T-helper 17 cell (primary cell): ENCODE measurements at places on chromosomes 6 and 20. TPM values are rescaled to one million over a fixed set of nuclear protein-coding genes. Genes with fewer than 3 reads are reported as not detected.
A peak's percentile ranks its signal among the peaks of the same experiment; 100 is the strongest.

HLA-G gene
- total RNA-seq: 0.85 TPM

DEFB132 gene
- total RNA-seq: not detected

CTAGE9 gene
- total RNA-seq: not detected

RAMACL gene
- total RNA-seq: 0.44 TPM

EDN1 gene
- total RNA-seq: 0.57 TPM

DNA sequence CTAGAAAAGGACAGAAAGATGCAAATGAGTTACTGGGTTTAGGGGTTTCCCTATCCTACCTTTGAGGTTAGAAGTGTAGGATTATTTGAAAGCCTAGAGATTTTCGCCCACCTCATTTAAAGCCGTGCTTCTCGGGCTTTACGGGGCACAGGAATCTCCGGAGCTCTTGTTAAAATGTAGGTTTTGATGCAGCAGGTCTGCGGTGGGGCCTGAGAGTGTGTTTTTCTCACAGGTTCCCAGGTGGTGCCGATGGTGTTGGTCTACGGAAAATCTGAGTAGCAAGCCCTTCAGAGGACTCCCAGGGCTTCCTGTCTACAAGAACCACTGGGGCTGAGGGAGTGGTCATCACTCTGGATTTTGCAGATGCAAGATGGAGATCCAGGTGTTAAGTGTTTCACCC lies 47.5 kb downstream of the TRAM2 start:
- peaks cover 2% of the 10 kb centered on the region for H3K36me3 ChIP-seq
- H3K4me3 ChIP-seq: no peak overlapping the region
- H3K27ac ChIP-seq: no peak overlapping the region
- H3K27me3 ChIP-seq: no peaks in the 10 kb centered on the region

- no peak overlapping the region for H3K27ac ChIP-seq
- no peaks in the 10 kb centered on the region for H3K4me1 ChIP-seq
- H3K4me3 ChIP-seq: no peak overlapping the region
- DNase-seq: no peak
- H3K36me3 ChIP-seq: no peaks in the 10 kb centered on the region
These were observed 474.0 kb upstream of the GJE1 start for GRCh38 chr6:141658696-141659095.

DNA sequence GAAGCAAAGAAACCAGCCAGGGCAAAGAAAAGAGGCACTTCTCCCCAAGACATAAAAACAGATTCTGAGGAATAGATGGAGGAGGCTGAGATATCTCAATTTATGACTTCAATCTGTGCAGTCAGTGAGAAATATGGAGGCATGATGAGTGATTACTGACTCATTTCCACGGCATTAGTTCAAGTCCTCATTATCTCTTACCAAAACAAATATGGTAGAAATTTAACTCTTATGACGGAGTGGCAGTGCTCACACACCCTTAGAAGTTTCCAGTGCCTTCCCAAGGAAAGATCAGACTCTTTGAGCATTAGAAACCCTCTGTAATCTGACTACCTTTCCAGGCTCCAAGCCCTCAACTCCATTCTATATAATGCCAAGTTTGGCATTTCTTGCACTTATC lies 364.1 kb downstream of the ARHGAP18 start:
- no peak for DNase-seq
- no peaks in the 10 kb centered on the region for H3K4me1 ChIP-seq
- no peak overlapping the region for H3K4me3 ChIP-seq
- no peak overlapping the region for H3K27ac ChIP-seq
- peaks cover 4% of the 10 kb centered on the region for H3K36me3 ChIP-seq

- DNase-seq: no peak
- no peak overlapping the region for H3K27ac ChIP-seq
- no peaks in the 10 kb centered on the region for H3K4me1 ChIP-seq
- H3K27me3 ChIP-seq: no peaks in the 10 kb centered on the region
These were observed 107.0 kb upstream of the BMP2 start for GRCh38 chr20:6660441-6660840.

DNA sequence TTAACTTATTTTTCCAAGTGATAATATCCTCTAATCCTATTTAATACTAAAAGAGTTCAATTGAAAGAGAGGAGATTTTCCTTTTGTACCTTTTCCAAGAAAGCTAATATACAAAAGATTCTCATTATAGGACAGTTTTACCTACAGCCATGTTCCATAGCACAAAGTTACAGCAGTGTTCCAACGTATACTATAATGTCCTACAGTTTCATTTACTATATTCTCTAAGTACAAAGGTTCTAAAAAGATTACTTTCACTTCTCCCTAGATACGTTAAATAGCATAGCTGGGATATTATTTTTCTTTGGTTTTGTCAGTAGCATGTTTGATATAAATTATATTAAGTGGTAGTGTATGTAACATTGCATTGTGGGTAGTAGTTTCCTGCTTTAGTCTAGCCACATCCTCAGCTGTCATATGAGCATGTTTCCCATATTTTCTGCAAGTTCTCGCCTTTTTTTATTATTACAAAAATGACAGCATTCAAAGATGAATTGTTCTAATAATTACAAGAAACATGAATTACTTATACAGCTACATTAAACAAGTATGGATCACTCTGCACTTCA lies 4.4 kb upstream of the RUNX2 start:
- H3K4me1 ChIP-seq: peaks cover 13% of the 10 kb centered on the region
- no peak for DNase-seq
- H3K4me3 ChIP-seq: no peak overlapping the region
- peak overlapping the region; percentile 37 for H3K27ac ChIP-seq

DNA sequence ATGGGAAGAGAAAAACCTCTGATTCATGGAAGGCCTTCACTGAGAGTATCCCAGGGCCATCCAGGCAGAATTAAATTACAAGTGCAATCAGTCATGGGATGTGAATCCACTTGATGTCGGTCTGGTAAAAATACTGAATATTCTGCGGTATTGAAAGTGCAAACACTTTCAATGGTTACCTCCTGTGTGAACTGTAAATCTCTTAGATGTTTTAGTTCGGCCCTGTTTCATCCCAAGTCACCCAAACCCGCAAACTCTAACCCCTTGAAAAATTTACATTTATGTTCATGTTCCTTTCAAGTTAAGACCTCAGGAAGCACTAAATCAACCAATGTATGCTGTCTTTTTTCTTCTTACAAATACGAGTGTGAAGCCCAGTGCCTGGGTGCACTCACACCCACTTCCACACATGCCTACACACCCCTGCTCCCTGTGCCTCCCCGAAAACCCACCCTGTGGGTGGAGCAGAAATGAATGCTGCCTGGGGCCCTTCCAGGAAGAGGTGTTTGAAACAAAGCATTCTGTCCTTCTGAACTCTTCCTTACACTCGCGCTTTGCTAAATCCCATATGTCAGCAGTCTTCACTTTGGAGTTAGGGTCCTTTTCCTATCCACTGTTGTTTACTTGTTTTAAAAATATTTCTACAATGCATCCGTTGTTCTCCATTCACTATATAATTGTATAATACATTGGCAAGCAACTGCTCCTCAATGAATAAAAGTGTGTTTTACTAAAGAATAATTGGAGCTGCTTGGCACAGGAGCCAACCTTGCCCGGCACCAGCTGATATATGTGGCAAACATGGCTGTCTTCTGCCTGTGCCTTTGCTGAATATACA lies 62.7 kb downstream of the FYN start:
- peak overlapping the region; percentile 98 for H3K27ac ChIP-seq
- no peak for DNase-seq
- no peaks in the 10 kb centered on the region for H3K27me3 ChIP-seq
- H3K4me1 ChIP-seq: peaks cover 66% of the 10 kb centered on the region
- H3K36me3 ChIP-seq: no peaks in the 10 kb centered on the region

DNA sequence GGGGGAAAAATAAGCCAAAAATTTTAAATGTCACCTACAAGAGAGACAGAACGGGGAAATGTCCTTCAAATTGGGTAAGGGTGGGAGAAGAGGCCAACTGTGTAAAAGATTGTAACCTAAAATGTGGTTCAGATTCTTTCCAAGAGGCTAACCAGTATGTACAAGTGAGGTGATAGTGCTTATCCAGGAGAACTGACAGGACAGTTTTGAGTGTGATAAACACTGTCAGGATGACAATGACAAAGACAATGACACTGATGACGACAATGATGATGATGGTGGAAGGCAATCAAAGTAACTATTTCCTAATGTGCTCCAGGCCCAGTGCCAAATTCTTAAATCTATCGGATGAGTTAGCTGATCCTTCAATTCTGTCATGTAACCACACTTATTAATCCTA lies 57.3 kb downstream of the TASP1 start:
- H3K27ac ChIP-seq: no peak overlapping the region
- no peaks in the 10 kb centered on the region for H3K27me3 ChIP-seq
- no peak overlapping the region for H3K4me3 ChIP-seq
- peaks cover 5% of the 10 kb centered on the region for H3K36me3 ChIP-seq

DNA sequence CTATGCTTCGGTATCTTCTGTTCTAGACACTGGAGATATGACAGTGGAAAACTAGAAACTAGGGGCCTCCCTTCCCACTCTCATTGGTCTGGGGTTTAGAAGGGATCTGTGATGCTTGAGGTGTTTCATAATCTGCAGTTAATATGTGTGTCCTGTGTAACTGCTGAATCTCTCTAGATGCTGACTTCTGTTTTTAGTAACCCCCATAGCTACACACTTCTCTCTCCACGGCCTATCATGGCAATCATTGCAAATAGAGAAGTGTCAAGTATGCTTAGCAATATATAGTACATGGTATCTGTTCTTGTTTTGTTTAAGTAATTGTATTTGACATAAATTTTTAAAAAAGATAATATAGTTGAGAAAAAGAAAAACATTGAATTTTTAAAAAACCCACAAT lies 394.6 kb upstream of the MMS22L start:
- H3K4me1 ChIP-seq: no peaks in the 10 kb centered on the region
- H3K27me3 ChIP-seq: no peaks in the 10 kb centered on the region
- no peak overlapping the region for H3K27ac ChIP-seq
- no peak for DNase-seq
- H3K36me3 ChIP-seq: no peaks in the 10 kb centered on the region

- H3K36me3 ChIP-seq: peaks cover 3% of the 10 kb centered on the region
- H3K27me3 ChIP-seq: no peaks in the 10 kb centered on the region
- peak overlapping the region; percentile 93 for H3K27ac ChIP-seq
These were observed 89.2 kb downstream of the ARID1B start for GRCh38 chr6:156866220-156867015.

DNA sequence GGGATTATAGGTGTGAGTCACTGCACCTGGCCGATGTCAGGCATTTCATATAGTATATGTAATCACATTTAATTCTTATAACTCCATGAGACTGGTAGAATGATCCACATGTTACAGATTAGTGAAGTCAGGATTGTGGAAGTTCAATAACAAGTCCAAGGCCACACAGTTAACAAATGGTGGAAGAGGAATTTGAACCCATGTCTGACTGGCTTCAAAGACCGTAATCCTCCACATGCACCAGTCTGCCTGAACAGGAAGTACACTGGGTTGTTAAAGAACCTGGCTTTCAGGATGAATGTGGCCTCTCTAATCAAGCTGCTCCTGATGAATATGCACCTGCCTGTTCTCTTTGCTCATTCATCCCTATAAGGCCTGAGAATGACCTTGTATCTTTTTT lies 122.0 kb upstream of the HDAC2 start:
- no peak overlapping the region for H3K27ac ChIP-seq
- H3K4me3 ChIP-seq: no peak overlapping the region
- DNase-seq: no peak
- H3K27me3 ChIP-seq: peaks cover 17% of the 10 kb centered on the region
- no peaks in the 10 kb centered on the region for H3K36me3 ChIP-seq
- peaks cover 3% of the 10 kb centered on the region for H3K4me1 ChIP-seq

DNA sequence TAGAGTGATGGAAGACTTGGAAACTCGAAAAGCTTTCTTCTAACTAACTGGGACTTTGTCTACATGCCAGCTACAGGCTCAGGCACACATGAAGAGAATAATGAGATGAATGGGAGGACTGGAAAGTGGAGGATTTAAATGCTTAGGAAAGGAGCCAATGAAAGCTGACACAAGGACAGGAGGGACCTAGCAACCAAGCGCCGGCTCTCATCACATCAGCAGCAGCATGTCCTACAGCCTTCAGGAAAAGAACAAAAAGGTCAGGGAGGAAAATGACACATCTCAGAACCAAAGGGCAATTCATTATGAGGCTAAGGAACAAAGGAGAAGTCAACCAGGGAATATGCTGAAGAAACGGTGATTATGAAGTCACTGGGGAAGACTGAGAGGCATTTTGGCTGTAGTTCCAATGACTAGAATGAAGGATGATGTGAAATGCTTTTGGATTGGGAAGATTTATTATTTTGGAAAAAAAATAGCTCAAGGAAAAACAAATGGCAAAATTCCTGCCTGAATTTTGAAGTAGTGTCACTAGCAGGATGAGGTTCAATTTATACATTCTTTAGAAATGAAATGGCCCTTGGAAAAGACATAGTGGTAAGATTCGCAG lies 5.7 kb downstream of the BACH2 start:
- no peaks in the 10 kb centered on the region for H3K27me3 ChIP-seq
- peak overlapping the region; percentile 49 for H3K27ac ChIP-seq
- peaks cover 29% of the 10 kb centered on the region for H3K4me1 ChIP-seq
- H3K36me3 ChIP-seq: peaks cover 10% of the 10 kb centered on the region

- H3K4me1 ChIP-seq: peaks cover 42% of the 10 kb centered on the region
- H3K27ac ChIP-seq: peak overlapping the region; percentile 79
- peaks cover 16% of the 10 kb centered on the region for H3K36me3 ChIP-seq
- H3K4me3 ChIP-seq: no peak overlapping the region
These were observed 129.8 kb downstream of the PREX1 start for GRCh38 chr20:48697845-48698491.

DNA sequence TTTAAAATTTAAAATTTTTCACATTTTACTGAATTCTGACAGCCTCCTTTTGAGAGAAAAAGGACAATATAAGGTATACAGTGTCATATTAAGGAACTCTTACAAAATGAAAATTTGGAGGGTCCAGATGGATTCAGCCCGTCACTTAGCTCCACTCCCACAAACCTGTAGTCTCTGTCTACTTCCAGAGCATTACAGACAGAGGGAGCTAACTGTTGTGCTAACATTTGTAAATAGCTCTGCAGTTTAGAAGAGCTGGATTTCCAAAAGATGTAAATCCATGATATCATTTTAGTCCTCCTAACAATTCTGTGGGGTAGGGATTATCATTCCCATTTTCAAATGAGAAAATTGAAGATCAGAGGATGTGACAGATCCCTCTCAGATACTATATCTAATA lies 16.1 kb upstream of the SERINC3 start:
- no peak overlapping the region for H3K4me3 ChIP-seq
- no peak overlapping the region for H3K27ac ChIP-seq
- H3K36me3 ChIP-seq: no peaks in the 10 kb centered on the region
- no peak for DNase-seq
- H3K4me1 ChIP-seq: no peaks in the 10 kb centered on the region
- H3K27me3 ChIP-seq: no peaks in the 10 kb centered on the region

- no peak overlapping the region for H3K4me3 ChIP-seq
- no peak overlapping the region for H3K27ac ChIP-seq
- H3K27me3 ChIP-seq: peaks cover 23% of the 10 kb centered on the region
- no peak for DNase-seq
- H3K36me3 ChIP-seq: peaks cover 2% of the 10 kb centered on the region
These were observed 296.9 kb downstream of the HIVEP2 start for GRCh38 chr6:142648036-142648451.

GRCh38 chr20:37821696-37822095 lies 81.2 kb upstream of the VSTM2L start:
- H3K27me3 ChIP-seq: no peaks in the 10 kb centered on the region
- no peak for DNase-seq
- peaks cover 12% of the 10 kb centered on the region for H3K4me1 ChIP-seq
- H3K36me3 ChIP-seq: peaks cover 4% of the 10 kb centered on the region
- H3K27ac ChIP-seq: no peak overlapping the region
